ENCODE measurements at places on chromosomes 16 and 17.

DNA sequence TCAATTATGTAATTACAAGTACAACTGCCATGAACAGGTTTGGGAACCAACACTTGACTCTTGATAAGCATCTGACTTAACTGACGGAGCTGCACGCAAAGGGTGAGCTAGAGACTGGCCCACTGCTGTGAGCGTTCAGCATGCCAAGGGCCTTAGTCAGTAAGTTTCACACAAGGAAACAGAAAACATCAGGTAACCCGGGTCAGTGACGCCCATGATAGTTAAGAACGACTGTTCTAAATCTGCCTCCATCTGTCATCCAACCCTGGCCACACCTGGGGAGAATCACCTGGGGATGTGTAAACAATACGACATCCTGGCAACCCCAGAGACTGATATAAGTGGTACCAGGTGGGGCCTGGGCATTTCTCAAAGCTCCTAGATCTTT lies 12.3 kb downstream of the SMIM5 start:
- DNase-seq: no peak

DNA sequence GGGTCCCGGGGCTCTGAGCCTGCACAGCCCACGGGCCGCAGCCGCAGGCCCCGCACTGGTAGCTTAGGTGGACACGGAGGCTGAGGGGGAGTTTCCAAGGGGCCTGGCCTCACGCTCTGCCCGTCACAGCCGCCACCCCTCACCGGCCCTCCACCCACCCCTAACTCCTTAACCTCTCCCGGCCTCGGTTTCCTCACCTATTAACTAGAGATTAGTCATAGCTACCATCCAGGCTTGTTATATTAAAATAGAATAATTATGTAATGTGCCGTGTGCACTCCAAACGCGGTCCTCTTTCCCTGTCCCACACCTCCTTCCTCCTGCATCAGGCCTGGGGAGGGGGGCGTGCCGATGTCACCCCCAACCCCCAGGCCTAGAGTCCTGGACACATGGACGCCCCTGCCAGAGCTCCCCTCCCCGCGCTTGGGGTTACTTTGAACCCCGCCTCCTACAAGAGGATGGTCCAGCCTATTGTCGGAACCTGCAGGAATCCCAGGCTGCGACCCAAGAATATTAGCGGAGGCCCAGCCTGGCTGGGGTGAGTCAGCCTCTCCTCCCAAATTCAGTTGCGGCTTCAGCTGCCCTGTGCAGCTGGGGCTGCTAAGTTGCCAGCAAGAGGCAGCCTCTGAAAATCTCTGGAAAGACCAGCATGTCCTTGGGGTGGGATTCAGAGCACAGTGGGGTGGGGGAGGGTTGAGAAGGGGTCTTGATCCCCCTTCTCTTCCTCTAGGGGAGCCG lies 17.3 kb downstream of the SOCS3 start:
- DNase-seq: no peak

GRCh38 chr16:53453928-53454327 lies 19.7 kb downstream of the RBL2 start:
- no peak for DNase-seq

DNA sequence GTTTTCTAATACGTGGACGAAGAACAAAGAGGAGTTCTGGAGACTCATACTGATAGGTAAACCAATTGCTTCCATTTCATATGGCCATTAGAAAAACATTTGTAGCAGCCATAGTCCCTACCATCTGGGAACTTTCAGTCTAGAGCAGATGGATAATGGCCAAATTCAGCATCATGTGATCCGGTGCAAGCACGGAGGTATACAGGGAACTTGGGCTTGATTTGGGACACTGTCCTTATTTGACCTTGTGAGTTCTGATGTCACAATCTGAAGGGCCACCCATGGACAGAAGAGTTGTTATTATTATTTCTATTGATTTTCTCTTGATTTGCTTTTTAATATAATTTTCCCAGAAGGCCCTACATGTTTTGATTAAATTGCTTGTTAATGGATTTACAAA lies 154.6 kb upstream of the ZNF267 start:
- DNase-seq: no peak

DNA sequence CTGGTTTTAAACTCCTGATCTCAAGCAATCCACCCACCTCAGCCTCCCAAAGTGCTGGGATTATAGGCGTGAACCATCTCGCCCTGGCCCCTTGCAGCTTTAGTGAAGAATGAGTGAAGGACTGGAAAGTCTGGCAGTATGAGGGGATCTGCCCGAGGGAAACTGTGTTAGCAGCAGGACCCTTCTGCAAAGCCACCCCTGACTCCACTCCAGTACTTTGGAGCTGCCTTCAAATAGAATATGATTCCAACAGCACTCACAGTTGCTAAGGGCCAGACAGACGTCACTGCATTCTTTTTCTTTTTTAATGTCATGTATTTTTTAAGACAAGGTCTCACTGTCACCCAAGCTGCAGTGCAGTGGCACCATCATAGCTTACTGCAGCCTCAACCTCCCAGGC lies 52.3 kb downstream of the KPNA2 start:
- DNase-seq: no peak
